Small intestine (tissue), 16 donors: ENCODE measurements at places on chromosomes 5 and 9.
A peak's percentile ranks its signal among the peaks of the same experiment; 100 is the strongest.

GRCh38 chr9:89482901-89483361 lies 15.0 kb downstream of the SEMA4D start:
- H3K4me1 ChIP-seq: peaks cover 1% of the 10 kb centered on the region
- no peaks in the 10 kb centered on the region for H3K27me3 ChIP-seq
- no peaks in the 10 kb centered on the region for H3K36me3 ChIP-seq
- H3K27ac ChIP-seq: no peak overlapping the region
- DNase-seq: no peak

- no peaks in the 10 kb centered on the region for H3K36me3 ChIP-seq
- peak; percentile 71 for DNase-seq
- no peak overlapping the region for H3K27ac ChIP-seq
- H3K4me3 ChIP-seq: no peak overlapping the region
These were observed 235.7 kb downstream of the HSPA4 start for GRCh38 chr5:133287500-133287899.

DNA sequence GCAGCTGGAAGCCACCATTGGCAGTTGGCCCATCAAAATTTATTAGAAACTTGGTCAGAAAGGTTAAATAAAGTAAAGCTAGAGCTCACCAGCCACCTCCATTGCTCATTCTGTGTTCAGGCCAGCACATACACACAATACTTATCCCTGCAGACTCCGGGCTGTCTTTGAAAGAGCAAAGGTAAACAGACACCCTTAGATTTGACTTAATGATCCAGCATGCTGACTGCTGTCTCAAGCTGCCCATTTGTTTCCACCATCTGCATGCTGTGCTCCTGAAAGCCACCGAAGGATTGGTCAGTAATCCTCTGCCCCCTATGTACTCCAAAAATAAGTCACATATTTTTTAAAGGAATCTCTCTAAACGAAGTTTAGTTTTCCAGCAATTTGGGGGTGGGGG lies 1059.8 kb upstream of the DMAC1 start:
- no peak overlapping the region for H3K27ac ChIP-seq
- H3K27me3 ChIP-seq: peaks cover 3% of the 10 kb centered on the region
- DNase-seq: no peak

- H3K4me3 ChIP-seq: no peak overlapping the region
- H3K27ac ChIP-seq: no peak overlapping the region
- H3K36me3 ChIP-seq: no peaks in the 10 kb centered on the region
- DNase-seq: no peak
- peaks cover 5% of the 10 kb centered on the region for H3K4me1 ChIP-seq
These were observed 33.5 kb upstream of the F2R start for GRCh38 chr5:76682387-76682786.

- H3K4me3 ChIP-seq: no peak overlapping the region
- no peaks in the 10 kb centered on the region for H3K27me3 ChIP-seq
- no peaks in the 10 kb centered on the region for H3K36me3 ChIP-seq
- peak overlapping the region; percentile 90 for H3K27ac ChIP-seq
- H3K4me1 ChIP-seq: no peaks in the 10 kb centered on the region
These were observed 2.8 kb downstream of the MAMDC4 start for GRCh38 chr9:136854842-136855460.

GRCh38 chr5:141669520-141669919 lies 12.5 kb downstream of the ARAP3 start:
- H3K27me3 ChIP-seq: no peaks in the 10 kb centered on the region
- no peak for DNase-seq
- H3K4me1 ChIP-seq: no peaks in the 10 kb centered on the region
- H3K27ac ChIP-seq: no peak overlapping the region
- H3K36me3 ChIP-seq: peaks cover 57% of the 10 kb centered on the region

DNA sequence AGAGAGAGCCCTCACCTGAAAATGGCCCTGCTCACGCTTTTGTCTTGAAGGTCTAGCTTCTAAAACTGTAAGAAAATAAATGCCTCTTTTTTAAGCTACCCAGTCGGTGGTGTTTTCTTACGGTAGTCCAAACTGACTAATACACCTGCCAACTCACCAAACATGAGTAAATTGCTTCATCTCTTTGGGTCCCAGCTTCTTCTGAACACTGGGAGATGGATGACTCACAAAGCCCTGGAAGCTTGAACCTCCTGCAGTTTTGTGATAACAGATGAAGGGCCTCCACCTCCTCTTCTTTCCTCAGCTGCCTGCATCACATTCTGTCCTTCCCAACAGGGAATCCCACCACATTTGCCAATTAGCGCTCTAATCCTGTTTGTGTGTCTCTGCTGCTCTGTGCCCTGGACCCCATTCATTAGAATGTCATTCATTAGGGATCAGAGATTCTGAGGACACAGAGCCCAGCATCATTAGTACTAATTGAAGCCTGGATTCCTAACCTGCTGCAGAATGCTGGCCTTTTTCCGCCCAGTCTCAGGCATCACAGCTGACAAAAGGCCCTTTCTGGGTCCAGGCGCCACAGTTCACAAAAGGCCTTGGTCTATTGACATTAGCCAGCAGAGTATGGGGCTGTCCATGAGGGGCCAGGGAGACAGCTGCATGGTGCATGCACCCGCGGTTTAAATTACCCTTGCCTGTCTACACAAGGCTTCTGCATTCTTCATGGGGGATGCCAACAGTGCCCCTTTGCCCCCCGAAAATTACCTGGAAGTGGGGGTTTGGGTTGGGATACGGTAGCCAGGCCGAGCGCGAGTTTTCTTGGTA lies 349.3 kb downstream of the SEMA5A start:
- no peak for DNase-seq
- no peak overlapping the region for H3K27ac ChIP-seq
- H3K4me1 ChIP-seq: no peaks in the 10 kb centered on the region
- no peak overlapping the region for H3K4me3 ChIP-seq

- no peaks in the 10 kb centered on the region for H3K4me1 ChIP-seq
- no peaks in the 10 kb centered on the region for H3K36me3 ChIP-seq
- no peak overlapping the region for H3K4me3 ChIP-seq
These were observed 66.2 kb downstream of the HSPA4 start for GRCh38 chr5:133117912-133118445.

- no peaks in the 10 kb centered on the region for H3K36me3 ChIP-seq
- DNase-seq: no peak
- no peak overlapping the region for H3K27ac ChIP-seq
- H3K27me3 ChIP-seq: no peaks in the 10 kb centered on the region
- no peak overlapping the region for H3K4me3 ChIP-seq
These were observed 121.7 kb upstream of the FAM120A start for GRCh38 chr9:93329629-93330280.

- H3K4me3 ChIP-seq: no peak overlapping the region
- H3K4me1 ChIP-seq: no peaks in the 10 kb centered on the region
- DNase-seq: no peak
- H3K27ac ChIP-seq: no peak overlapping the region
- H3K27me3 ChIP-seq: no peaks in the 10 kb centered on the region
These were observed 320.0 kb upstream of the ARRDC3 start for GRCh38 chr5:91703128-91703527.

GRCh38 chr5:123097871-123098735 lies 9.1 kb downstream of the PRDM6 start:
- no peak overlapping the region for H3K27ac ChIP-seq
- peaks cover 5% of the 10 kb centered on the region for H3K27me3 ChIP-seq
- DNase-seq: no peak
- no peak overlapping the region for H3K4me3 ChIP-seq

- H3K27me3 ChIP-seq: no peaks in the 10 kb centered on the region
- H3K36me3 ChIP-seq: no peaks in the 10 kb centered on the region
- no peaks in the 10 kb centered on the region for H3K4me1 ChIP-seq
- DNase-seq: no peak
These were observed 136.2 kb upstream of the HAPLN1 start for GRCh38 chr5:83856881-83857280.

- H3K27me3 ChIP-seq: no peaks in the 10 kb centered on the region
- no peak for DNase-seq
- H3K36me3 ChIP-seq: no peaks in the 10 kb centered on the region
- no peak overlapping the region for H3K4me3 ChIP-seq
- peaks cover 10% of the 10 kb centered on the region for H3K4me1 ChIP-seq
These were observed 7.9 kb upstream of the ERMP1 start for GRCh38 chr9:5840788-5841187.

DNA sequence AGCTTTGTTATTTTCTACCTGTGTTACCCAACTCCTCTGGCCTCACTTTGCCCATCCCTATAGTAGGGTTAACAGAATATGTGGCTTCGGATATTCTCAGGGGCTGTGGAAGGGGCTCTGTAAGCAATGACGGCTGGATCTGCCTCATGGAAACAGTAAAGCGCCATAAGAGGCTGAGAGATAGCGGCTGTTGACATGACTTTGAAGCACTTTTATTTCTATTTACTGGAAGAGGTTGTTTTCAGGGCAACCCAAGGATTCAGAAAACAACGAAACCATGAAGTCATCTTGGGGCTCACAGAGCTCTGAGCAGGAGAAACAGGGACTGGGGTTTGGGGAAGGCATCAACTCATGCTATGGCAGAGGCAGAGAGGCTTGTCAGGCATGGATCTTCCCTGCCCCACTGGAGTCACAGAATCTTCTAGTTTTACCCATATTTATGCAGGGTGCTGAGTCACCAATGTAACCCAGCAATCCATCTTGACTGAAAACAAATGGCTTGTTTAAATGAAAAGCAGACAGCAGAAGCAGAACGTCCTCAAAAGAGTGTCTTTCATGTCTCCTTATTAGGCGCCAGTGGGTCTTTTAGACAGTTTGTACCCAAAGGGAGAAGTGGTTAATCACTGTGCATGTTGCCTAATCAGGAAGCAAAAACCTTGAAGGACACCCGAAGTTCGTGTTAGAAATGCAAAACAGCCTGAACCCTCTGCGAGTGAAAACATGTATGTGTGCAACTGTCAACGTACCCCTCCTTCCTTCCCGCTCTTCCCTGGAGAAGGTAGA lies 113.0 kb downstream of the COL23A1 start:
- no peaks in the 10 kb centered on the region for H3K27me3 ChIP-seq
- H3K4me3 ChIP-seq: no peak overlapping the region
- peaks cover 2% of the 10 kb centered on the region for H3K4me1 ChIP-seq
- no peak overlapping the region for H3K27ac ChIP-seq
- H3K36me3 ChIP-seq: no peaks in the 10 kb centered on the region
- peak; percentile 17 for DNase-seq

- no peak for DNase-seq
- no peak overlapping the region for H3K27ac ChIP-seq
- H3K4me3 ChIP-seq: no peak overlapping the region
These were observed 93.7 kb upstream of the SIMC1 start for GRCh38 chr5:176144508-176144907.

DNA sequence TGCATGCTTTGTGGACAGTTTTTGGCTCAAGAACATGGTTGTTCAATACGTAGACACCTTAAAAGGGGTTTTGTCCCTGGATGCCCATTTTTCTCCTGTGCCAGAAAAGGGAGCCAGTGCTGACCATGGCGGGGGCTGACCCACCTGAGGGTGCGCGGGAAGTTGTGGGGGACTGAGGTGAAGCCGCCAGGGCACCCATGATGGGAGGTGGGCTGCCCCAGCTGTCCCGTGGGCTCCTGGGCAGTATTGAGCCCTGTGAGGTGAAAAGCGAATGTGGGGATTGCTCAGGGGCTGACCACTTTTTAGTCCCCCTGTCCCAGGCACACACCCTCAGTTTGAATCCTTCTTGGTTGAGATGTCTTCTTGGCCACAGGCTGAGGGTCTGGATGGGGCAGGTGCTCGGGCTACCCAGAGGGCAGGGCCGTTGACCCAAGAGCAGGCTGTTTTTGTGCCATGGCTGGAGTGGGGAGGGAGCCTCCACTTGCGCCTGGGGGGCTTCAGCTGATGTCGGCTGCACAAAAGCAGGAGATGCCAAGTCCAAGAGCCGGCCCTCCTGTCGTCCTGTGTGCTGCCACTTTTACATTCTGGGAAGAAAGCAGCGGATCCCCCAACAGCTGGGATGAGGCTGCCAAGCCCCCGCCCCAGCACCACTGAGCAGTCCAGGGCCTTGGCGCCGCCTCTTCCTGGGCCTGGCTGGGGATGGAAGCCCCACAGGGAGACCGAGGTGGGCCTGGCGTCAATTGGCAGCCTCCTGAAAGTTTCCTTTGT lies 120.1 kb downstream of the WNK2 start:
- peaks cover 4% of the 10 kb centered on the region for H3K4me1 ChIP-seq
- H3K27me3 ChIP-seq: no peaks in the 10 kb centered on the region
- no peak overlapping the region for H3K4me3 ChIP-seq
- no peak overlapping the region for H3K27ac ChIP-seq
- peaks cover 2% of the 10 kb centered on the region for H3K36me3 ChIP-seq

- H3K4me1 ChIP-seq: peaks cover 48% of the 10 kb centered on the region
- no peaks in the 10 kb centered on the region for H3K36me3 ChIP-seq
- DNase-seq: peak; percentile 56
- peak overlapping the region; percentile 70 for H3K27ac ChIP-seq
- H3K4me3 ChIP-seq: peak overlapping the region; percentile 53
These were observed 10.2 kb downstream of the C9orf50 start for GRCh38 chr9:129610473-129611306.

DNA sequence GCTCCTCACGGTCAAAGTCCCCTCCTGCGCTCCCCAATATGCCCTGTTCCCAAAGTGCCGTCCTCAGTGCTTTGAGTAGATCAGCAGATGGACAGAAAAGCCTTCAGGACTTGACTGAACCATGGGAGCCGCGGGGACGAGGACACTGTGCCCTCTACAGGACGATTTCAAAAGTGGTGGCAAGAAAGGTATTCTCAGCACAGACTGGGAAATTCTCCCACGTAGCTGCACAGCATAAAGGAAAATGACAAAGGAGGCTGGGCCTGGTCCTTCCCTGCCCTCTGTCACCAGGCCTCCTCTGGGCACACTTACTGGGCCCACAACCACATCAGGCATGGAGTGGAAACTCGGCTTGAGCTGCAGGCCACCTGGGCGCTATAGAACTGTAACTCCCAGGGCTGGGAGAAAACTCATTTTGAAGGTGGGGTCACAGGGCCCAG lies 16.7 kb upstream of the MTMR12 start:
- no peaks in the 10 kb centered on the region for H3K36me3 ChIP-seq
- no peak overlapping the region for H3K27ac ChIP-seq
- no peaks in the 10 kb centered on the region for H3K27me3 ChIP-seq
- DNase-seq: peak; percentile 69
- no peak overlapping the region for H3K4me3 ChIP-seq

- no peak overlapping the region for H3K4me3 ChIP-seq
- no peak overlapping the region for H3K27ac ChIP-seq
- H3K27me3 ChIP-seq: no peaks in the 10 kb centered on the region
- DNase-seq: no peak
- no peaks in the 10 kb centered on the region for H3K4me1 ChIP-seq
These were observed 536.5 kb upstream of the ZNF462 start for GRCh38 chr9:106326493-106326892.

DNA sequence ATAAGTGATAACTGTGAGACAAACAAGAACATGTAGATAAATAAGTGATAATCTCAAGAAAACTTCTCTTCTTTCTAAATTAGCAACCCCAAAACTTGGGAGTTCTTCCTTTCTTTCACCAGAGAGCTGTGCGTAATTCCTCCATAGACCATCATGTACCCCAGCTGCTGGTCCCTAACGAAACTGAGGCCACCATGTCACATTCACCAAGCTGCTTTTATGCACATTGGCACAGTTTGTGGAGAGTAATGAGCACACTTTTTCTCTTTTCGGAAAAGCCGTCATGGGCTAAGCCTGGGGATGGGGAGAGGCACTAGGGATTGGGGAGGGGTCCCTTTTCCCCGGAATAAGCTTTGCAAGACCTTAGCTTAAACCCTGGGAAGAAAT lies 561.4 kb downstream of the BNC2 start:
- no peak overlapping the region for H3K4me3 ChIP-seq
- H3K36me3 ChIP-seq: no peaks in the 10 kb centered on the region
- DNase-seq: no peak
- no peaks in the 10 kb centered on the region for H3K4me1 ChIP-seq
- no peaks in the 10 kb centered on the region for H3K27me3 ChIP-seq

GRCh38 chr5:172802112-172802511 lies 31.1 kb upstream of the DUSP1 start:
- peaks cover 6% of the 10 kb centered on the region for H3K4me1 ChIP-seq
- H3K4me3 ChIP-seq: no peak overlapping the region
